RPMI8226 (cell line): ENCODE measurements at places on chromosomes 6 and 20.

- no peak for DNase-seq
Measured at GRCh38 chr6:46220352-46221221, 49.8 kb upstream of the ENPP5 start.

GRCh38 chr20:2132461-2132901, 30.9 kb downstream of the STK35 start:
- no peak for DNase-seq

GRCh38 chr6:91633374-91634111, 1046.7 kb upstream of the MAP3K7 start:
- peak; percentile 3 for DNase-seq

DNA sequence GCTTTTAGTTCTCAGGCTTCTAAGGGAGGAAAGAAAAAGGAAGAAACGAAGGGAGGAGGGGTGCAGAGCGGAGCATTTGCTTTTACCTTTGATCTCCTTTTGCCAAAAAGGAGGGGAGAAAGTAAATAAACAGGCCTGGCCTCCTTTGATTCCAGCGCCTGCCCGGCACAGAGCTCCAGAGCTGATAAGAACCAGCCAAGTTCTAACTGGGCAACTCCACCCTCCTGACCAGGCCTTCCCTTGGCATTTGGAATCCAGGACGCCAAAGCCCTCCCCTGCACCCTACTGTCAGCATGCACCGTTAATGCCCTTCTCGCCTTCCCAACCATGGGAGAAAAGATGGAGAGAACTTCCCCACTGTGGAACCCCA, 120.8 kb upstream of the PTPN1 start:
- no peak for DNase-seq

DNA sequence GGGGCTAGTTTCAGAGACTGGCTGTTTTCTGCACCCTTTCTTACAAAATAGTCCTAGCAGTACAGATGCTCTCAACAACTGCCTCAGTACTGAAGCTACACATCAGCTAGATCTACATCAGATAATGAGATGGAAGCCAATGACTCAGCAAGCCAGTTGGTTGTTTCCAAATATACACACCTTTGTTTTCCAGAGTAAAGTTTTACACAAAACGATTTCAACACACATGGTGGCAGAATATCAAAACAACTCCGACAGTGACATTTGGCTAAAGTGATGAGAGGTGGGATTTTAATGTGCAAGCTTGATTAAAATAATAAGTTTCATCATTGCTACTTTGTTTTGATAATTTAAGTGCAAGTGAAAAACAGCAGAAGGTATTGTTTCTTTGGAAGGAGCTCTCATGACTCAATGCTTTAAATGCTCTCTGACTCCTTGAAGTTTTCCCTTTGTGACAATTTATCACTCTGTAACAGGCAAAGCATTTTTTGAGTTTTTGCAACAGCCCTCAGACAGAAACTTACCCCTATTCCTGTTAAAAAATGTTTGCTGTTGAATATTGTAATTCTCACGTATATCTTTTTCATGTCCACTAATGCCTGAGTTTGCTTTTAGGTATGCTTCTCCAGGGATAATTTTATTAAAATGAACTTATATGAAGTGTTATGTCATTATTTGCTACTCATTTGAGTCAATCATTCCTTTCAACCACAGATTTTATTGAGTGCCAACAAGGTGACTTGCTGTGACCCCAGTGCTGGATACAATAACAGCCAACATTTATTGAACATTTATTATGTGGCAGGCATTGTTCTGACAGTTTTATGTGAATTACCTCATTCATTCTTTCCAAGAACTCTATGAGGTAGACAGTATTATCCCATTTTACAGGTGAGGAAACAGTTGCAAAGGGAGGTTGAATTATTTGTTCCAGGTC, 882.0 kb downstream of the TFAP2A start:
- no peak for DNase-seq

- DNase-seq: peak; percentile 91
Measured at GRCh38 chr6:18122128-18123093, at the start of gene NHLRC1. Gene NHLRC1 (minus strand): TSS chr6:18122677. CDS start chr6:18122606, 71 bp downstream.

GRCh38 chr6:2731281-2731909, 19.3 kb downstream of the MYLK4 start:
- no peak for DNase-seq

- DNase-seq: no peak
Measured at GRCh38 chr20:62225026-62225425, 4.9 kb upstream of the HRH3 start.

- DNase-seq: peak; percentile 23
Measured at GRCh38 chr6:5422321-5422915, 161.1 kb downstream of the FARS2 start.

- no peak for DNase-seq
Measured at GRCh38 chr20:13492001-13492481, 146.7 kb downstream of the TASP1 start.

- DNase-seq: peak; percentile 20
Measured at GRCh38 chr20:45470262-45470931, 844 bp downstream of the WFDC2 start.

DNA sequence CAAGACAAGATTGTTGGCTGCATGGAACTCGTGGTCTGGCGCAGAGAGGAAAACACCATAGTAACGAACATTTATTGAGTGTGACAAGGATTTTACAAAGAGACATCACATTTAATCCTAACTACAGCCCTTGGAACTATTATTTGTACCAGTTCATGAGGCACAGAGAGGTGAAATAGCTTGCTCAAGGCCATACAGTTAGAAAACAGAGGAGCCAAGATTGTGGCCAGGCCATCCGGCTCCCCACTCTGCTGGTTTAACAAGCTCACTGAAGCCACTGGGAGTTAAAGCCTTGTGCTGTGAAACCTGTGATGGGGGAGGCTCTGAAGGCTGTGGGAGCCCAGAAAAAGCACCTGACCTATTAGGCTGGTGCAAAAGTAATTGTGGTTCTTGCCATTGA, 74.9 kb upstream of the ZNFX1 start:
- no peak for DNase-seq

DNA sequence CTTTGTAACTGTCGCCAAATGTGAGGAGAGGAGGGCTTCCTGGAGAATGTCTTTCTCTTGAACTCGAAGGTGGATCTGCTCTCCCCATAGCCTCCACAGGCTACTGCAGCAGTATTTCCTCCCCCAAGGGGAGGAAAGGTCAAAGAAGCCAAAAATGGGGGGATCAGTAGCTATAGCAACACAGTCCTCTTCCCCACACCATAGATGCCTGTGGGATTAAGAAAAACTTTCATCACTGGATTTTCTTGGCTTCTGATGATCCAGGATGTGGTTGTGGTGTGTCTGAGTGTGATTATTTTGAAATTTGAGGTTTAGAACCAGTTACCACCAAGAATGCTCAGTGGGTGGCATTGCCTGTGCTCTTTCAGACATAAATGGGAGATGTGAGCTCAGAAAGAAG, 140.1 kb upstream of the SPACA1 start:
- DNase-seq: no peak

DNA sequence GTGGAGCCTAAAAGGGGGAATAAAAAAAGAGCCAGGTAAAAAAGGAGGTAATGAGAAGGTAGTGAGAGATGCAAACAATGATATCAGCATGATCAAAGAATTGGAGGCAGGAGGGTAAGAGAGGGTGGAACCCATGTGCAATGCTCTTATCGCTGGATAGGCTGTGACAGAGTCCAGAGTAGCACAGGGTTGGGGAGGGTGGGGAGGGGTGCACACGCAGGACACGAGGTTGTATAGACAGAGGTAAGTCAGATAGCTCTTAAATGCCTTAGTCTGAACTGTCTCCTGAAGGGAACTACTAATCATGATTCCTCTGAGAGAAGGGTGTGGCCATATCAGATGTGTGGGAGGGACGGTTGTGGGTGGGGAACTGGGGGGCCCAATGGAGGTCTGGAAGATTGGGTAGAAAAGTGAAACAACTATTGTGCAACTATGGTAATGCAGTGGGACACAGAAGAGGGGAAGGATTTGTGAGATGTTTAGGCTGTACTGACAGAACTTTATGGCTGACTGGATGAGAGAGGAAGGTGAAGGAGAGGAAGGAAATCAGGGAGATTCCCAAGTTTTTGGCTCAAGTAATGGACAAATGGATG, 354.8 kb downstream of the BTBD9 start:
- no peak for DNase-seq

- no peak for DNase-seq
Measured at GRCh38 chr6:111410371-111410770, 72.6 kb downstream of the REV3L start.

- DNase-seq: peak; percentile 42
Measured at GRCh38 chr6:140271759-140272377, 897.4 kb upstream of the CITED2 start.

DNA sequence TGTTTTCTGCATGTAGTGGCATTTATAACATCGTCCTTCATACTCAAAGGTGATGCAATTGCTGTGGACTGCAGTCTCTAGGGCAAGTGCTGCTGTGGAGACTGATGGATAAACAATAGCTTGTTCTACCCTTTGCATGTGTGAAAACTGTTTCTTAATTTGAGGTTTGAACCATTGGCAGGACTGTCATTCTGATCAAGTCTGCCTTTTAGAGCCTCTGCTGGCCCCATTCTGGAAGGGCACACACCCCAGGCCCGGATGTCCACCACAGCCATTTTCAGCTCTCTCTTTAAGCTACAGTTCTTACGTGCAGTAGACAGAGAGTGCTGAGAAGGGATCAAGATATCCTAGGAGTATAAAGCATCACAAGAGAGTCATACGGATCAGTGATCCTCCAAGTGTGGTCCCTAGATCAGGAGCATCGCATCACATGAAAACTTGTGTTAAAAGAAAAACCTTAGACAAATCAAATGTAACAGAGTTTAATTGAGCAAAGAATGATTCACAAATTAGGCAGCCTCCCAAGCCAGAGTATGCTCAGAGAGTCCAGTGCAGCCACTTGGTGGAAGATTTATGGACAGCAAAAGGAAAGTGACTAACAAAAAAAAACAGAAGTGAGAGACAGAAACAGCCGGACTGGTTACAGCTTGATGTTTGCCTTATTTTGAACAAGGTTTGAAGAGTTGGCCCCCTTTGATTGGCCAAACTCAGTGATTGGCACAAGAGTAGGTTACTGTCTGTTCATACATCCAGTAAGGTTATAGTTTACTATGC, 52.0 kb downstream of the FRK start:
- DNase-seq: peak; percentile 35

- peak; percentile 78 for DNase-seq
Measured at GRCh38 chr6:31736021-31736767, at the start of gene CLIC1. Gene CLIC1 (minus strand): TSS chr6:31736530. CDS start chr6:31736300, 230 bp downstream.

- no peak for DNase-seq
Measured at GRCh38 chr6:39634646-39635341, 90.4 kb downstream of the KIF6 start.

- DNase-seq: no peak
Measured at GRCh38 chr6:53344969-53345368, 3.8 kb downstream of the ELOVL5 start.

DNA sequence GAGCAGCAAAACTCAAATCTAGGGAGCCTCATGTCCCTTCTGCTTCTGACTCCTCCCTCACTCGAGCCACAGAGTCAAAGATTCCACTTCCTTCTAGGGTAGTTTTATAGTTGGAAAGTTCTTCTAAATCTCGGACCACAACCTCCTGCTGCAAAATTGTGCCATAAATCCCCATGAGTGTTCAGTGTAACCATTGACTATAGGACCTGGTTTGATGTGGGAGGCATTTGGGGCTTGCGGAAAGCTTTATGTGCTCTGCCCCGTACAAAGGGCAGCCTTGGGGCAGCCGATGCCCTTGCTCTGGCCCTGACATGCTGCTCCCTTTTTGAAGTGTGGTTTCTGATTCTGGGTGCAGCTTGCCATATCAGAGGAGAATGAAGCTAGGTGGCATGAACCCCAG, 43.6 kb upstream of the IER3 start:
- DNase-seq: no peak

DNA sequence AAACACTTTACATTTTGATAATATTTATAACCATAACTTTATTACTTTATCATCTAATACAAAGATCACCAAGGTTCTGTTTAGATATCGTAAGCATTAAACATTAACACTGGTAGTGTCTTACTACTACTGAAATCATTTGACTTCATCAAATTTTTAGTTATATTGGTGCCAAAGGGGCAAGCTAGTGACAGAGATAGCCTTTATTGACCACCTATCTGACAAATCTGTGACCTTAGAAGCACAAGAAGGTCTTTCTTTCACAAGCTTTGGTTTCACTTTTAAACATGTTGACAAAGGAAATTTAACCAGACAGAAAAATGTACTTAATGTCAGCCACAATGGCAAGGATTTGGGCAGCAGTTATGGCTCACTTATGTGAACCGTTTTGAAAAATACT, 50.7 kb upstream of the ENPP4 start:
- no peak for DNase-seq

DNA sequence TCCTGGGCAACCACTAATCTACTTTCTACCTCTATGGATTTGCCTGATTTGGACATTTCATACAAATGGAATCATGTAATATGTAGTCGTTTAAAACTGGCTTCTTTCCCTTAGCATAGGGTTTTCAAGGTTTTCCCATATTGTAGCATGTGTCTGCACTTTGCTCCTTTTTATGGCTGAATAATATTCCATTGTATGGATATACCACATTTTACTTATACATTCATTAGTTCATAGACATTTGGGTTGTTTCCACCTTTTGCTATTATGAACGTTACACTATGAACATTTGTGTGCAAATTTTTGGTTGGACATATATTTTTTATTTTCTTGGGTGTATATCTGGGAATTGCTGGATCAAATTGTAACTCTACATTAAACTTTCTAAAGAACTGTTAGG, 600.4 kb upstream of the NOX3 start:
- DNase-seq: no peak

DNA sequence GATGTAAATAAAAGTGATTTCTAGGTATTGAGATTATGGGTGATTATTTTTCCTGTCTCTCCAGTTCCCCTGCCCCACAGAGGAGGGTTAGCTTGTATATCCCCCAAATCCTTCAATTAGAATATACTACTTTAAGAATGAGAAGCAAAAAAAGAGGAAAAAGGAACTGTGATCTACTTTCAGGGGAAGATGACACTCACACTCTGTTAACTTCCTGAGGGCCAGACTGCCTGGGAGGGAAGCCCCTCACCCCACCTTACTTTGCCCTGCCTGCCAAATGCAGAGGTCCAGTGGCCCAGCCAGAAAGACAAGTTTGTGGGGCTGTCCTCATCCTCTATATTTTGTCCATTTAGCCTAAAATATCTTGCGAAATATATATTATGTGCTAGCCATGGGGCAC, 9.2 kb upstream of the LY86 start:
- DNase-seq: no peak

DNA sequence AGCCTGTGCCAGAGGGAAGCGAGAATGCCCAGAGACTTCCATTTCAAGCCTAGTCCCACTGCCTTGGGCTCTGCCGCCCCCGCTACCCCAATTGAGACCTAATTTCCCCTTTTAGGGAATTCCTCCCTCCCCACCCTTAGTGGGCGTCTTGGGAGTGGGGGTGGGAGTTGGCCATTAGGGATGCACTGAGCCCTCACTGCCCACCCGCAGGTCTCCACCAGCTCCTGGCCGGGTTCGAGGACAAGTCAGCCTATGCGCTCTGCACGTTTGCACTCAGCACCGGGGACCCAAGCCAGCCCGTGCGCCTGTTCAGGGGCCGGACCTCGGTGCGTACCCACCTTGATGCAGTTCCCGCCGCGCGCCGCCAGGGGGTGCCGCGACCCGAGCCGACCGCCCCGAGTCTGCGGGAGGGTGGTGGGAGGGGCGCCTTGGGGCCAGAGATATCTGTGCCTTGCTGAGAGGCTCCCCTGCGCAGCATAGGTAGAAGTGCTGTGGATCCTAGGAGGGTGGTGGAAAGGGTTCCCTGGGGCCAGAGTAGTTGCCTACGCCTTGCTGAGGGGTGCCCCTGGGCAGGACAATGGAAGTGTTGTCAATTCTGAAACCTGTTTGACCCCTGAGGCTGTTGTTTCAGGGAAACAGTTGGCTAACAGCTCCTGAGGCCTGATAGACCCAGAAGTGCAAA, 9.2 kb downstream of the ITPA start:
- DNase-seq: peak; percentile 54
